ENCODE measurements at places on chromosomes 1 and 21. TPM values are rescaled to one million over a fixed set of nuclear protein-coding genes. Genes with fewer than 3 reads are reported as not detected.

PTTG1IP gene
- total RNA-seq = 226 TPM

TMEM200B gene
- 2.1 TPM for total RNA-seq

KRTAP7-1 gene
- not detected for total RNA-seq

INKA2 gene
- 0.54 TPM for total RNA-seq

CRYBG2 gene
- 0.64 TPM for total RNA-seq

WNT3A gene
- total RNA-seq = not detected

DNALI1 gene
- total RNA-seq = 0.36 TPM

BGLAP gene
- 0.67 TPM for total RNA-seq

LCE2A gene
- not detected for total RNA-seq

PAFAH2 gene
- total RNA-seq = 8.5 TPM

IGSF3 gene
- 9.3 TPM for total RNA-seq

FAM177B gene
- not detected for total RNA-seq

AUNIP gene
- 12.2 TPM for total RNA-seq

MRPS21 gene
- total RNA-seq = 68.2 TPM

Measured in Panc1 (cell line).